Head of caudate nucleus (tissue), 42 donors: ENCODE measurements at places on chromosomes 6 and 20.
A peak's percentile ranks its signal among the peaks of the same experiment; 100 is the strongest.

DNA sequence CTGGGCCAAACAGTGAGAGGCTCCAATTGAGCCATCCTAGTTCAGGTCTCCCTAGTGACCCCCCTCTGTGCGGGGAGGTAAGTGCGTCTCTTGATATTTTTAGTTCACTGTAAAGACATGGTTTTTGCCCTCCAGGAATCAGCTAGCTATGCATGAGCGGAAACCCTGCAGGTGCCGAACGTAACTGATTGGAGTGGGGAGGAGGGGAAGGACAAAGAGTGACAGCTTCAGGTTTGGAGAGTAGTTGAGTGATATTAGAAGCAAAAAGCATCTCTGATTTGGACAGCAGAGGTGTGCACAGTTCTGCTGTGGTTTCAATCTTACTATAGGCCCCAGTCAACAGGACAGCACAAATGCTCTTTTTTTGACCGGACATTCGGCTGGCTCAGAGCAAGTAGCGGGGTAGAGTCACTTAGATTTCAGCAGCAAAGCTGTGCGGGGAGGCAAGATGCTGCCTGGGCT lies 31.8 kb downstream of the TBC1D7 start:
- no peak for DNase-seq

DNA sequence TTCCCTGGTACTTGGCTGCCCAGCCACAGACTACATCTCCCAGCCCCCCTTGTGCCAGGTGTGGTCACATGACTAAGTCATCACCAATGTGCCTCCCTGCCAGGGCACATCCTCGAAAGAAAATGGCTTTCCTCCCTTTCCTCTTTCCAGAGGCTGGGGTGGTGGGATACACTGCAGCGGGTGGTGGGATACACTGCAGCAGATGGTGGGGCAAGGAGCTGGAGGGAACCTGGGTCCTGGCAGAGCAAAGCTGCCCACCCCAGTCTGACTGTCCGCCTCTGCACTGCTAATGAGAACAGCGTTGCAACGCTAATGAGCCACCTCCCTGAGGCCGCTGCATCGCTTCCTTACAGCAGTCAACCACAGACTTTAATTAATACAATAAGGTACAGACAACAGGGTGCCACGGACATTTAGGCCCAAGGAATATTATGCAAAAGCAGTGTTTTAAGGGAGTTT lies 125.3 kb downstream of the PREX1 start:
- no peak for DNase-seq

- no peak for DNase-seq
These were observed 14.7 kb downstream of the UCKL1 start for GRCh38 chr20:63941282-63942081.

- no peak for DNase-seq
These were observed 30.3 kb upstream of the OGFRL1 start for GRCh38 chr6:71258078-71258866.

DNA sequence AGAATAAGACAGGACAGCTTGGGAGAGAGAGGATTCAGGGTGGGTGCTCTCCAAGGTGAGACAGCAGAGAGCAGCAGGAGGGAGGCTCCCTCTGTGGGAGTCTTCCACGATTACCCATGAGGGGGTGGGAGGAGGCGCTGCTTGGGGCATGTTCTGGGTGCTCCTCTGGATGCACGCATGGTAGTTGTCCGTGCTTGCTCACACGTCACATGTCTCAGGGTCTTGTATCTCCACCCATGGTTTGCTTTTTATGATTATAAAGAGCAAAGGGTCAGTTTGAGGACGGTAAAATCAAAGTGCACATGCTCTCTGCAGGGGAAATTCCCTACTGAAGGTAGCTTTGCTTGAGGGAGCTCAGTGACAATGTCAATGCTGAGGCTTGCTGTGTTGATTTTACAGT lies 338.4 kb downstream of the THBS2 start:
- peak; percentile 19 for DNase-seq
